T-helper 17 cell (primary cell): ENCODE measurements at places on chromosomes 3 and 15. TPM values are rescaled to one million over a fixed set of nuclear protein-coding genes. Genes with fewer than 3 reads are reported as not detected.

DNA sequence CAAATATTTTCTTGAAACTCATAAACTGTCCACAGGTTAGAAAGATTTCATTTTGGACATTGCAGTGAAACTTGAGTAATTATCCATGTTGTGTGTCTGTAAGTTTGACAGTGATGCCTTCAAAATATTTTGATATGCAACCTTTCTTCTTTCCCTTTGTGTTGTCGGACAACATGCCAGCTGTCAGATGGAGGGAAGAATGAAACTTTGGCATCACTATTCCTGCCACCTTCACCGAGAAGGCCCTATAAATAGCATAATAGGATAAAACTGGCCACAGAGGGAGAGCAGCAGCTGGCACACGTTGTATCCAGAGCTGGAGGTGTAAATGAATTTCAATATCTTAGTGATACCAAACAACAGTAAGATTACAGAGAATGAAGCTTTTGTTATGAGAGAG is 436.7 kb upstream of the CFAP20DC start:
- no peaks in the 10 kb centered on the region for H3K27me3 ChIP-seq
- no peak overlapping the region for H3K4me3 ChIP-seq
- no peaks in the 10 kb centered on the region for H3K4me1 ChIP-seq
- H3K27ac ChIP-seq = no peak overlapping the region
- DNase-seq = no peak

- H3K4me3 ChIP-seq = no peak overlapping the region
- no peak for DNase-seq
- H3K27me3 ChIP-seq = no peaks in the 10 kb centered on the region
- H3K36me3 ChIP-seq = no peaks in the 10 kb centered on the region
- peaks cover 4% of the 10 kb centered on the region for H3K4me1 ChIP-seq
These were observed 6.8 kb upstream of the RHO start for GRCh38 chr3:129521611-129522010.

DNA sequence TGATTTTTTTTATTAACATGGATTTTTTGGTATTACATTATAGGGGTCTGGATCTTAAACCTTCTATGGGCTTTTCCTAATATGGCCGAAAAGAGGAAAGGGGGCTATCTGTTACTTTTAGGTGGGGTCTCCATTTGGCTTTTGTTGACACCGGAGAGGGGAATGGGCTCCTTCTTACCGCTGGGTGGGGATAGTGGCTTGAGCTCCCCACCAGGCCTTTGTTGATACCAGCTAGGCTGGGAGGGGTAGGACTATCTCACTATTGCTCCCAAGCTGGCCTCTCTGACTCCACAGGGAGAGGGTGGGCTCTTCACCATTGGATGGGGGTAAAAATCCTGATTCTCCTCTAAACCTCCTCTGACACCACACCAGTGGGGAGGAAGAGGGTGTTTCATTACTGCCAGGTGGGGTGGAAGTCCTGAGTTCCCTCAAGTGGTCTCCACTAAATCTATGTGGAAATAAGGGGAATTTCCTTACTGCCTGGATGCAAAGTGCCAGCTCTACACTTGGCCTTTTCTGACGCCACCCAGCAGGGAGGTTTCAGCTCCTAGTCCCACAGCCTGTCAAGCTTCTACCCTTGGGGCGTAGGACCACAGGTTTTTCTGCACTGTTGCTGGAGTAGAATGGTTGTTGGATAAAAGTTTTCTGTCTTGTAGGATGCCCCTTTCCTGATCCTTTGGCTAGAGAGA is 572.3 kb downstream of the MAGI1 start:
- no peaks in the 10 kb centered on the region for H3K36me3 ChIP-seq
- no peak overlapping the region for H3K27ac ChIP-seq
- no peak overlapping the region for H3K4me3 ChIP-seq
- no peaks in the 10 kb centered on the region for H3K4me1 ChIP-seq
- DNase-seq = no peak

The GASK1A gene
- total RNA-seq = not detected

The EPHA3 gene
- not detected for total RNA-seq

The HYAL3 gene
- 2.7 TPM for total RNA-seq
